ENCODE measurements at places on chromosomes 5 and 9.

GRCh38 chr5:6728011-6728794 is 15.0 kb downstream of the TENT4A start:
- no peak for DNase-seq

DNA sequence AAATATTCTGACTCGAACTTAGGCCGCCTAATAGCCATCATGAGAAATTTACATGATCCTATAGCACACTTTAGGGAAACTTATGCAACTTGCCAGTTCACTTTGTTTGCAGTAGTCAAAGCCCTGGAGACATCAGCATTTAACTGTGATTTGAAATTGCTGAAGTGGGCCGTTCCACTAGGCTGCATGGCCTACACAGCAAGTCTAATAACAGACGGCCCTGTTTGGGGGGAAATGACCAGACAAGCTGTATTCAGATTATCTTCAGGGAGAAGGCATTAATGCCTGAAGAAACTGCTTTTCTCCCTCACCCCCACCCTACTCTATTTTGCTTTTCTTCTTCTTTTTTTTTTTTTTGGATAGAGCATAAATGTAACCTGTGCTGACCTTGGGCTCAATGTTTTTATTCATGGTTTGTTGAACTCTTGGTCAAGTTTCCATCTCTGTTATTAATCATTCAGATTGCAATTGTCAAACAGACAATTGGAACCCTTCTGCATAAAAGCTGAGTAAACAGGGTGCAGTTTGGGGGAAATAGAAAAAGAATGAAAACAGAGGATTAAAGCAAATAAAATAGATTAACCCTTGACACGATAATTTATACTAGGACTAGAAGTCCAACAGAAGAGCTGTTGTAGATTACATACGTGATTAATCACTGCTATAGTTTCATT is 1928.2 kb upstream of the WWC1 start:
- DNase-seq = no peak

GRCh38 chr5:136192526-136193321 is at the start of gene SMIM32:
TSS of gene SMIM32 (minus strand) at chr5:136193162. CDS start at chr5:136192524, 638 bp downstream.
- no peak for DNase-seq

- DNase-seq = no peak
Observed at GRCh38 chr5:23257656-23258055, 249.8 kb upstream of the PRDM9 start.

DNA sequence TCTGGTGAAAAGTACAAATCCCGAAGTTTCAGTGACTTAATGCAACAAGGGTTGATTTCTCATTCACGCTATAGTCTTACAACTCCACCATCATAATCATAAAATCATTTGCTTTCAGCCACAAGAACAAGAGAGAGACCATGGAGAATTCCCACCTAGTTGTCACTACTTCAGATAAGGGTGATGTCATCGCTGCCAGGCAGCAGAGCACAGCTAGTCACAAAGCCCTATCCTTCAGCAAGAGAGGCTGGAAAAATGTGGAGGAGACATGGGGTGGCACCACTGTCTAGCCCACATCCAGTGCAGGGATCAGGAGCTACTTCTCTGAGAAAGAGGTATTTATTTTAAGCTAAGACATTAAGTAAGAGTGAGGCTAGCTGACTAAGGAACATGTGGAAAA is 356.1 kb downstream of the YTHDC2 start:
- DNase-seq = no peak

- no peak for DNase-seq
Observed at GRCh38 chr5:177494346-177495195, 2.8 kb downstream of the PDLIM7 start.

DNA sequence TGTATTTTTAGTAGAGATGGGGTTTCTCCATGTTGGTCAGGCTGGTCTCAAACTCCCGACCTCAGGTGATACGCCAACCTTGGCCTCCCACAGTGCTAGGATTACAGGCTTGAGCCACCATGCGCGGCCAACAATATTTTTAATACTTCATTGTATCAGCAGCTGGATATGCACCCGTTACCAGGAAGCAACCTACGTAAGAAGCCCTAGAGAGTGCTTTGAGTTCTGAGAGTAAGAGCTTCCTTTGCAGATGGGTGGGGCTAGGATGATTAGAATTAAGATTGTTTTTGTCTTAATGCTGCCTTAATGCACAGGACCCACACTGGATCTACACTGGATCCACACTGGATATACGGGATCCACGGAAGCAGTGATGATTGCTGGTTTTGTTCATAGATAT is 123.9 kb upstream of the ABCA1 start:
- no peak for DNase-seq

DNA sequence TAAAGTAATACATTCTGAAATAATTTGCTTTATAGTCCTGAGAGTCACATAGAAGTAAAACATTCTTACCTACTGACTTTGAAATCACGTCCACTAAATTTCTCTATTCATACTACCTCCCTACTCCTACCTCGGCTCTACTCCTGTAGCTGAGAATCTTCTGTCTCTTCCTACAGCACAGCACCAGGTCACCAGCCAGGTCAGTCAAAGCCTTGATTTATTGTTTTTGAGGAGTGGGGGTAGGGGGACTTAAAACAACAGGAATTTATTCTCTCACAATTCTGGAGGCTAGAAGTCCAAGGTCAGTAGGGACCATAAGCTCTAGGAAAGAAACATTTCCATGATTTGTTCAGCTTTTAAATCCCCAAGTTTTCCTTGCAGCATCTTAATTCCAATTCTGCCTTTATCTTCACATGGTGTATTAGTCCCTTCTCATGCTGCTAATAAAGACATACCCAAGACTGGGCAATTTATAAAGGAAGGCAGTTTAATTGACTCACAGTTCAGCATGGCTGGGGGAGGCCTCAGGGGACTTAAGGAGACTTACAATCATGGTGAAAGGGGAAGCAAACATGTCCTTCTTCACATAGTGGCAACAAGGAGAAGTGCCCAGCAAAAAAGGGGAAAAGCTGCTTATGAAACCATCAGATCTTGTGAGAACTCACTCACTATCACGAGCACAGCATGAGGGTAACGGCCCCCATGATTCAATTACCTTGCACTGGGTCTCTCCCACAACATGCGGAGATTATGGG is 49.6 kb upstream of the CCNG1 start:
- DNase-seq = no peak

DNA sequence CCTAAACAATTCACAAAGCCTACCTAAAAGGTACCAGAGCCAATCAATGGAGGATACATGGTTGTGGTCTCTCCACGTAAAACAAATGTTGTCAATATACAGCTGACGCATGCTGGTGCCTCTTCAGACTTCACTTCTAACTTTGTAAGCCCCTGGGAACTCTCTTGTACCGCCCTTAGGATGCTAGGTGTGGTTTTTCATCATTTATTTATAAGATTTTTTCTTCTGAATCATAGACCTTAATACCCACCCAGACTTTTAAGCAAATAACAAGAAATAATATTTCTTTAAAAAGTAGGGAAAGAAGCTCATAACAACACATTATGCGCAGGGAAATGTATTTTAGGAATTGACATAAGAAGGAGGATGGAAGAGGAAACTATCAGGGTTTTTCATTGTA is 33.0 kb downstream of the SSBP2 start:
- DNase-seq = no peak

GRCh38 chr9:113502427-113503034 is 39.0 kb downstream of the RGS3 start:
- no peak for DNase-seq

GRCh38 chr9:105055917-105056316 is 128.0 kb upstream of the ABCA1 start:
- no peak for DNase-seq

GRCh38 chr9:33813712-33814641 is 3.0 kb upstream of the UBE2R2 start:
- no peak for DNase-seq

GRCh38 chr9:13386316-13386715 is 106.8 kb upstream of the MPDZ start:
- DNase-seq = no peak

GRCh38 chr9:126623314-126623666 is 9.6 kb downstream of the LMX1B start:
- no peak for DNase-seq

GRCh38 chr5:55969956-55970355 is 24.8 kb downstream of the IL6ST start:
- no peak for DNase-seq

DNA sequence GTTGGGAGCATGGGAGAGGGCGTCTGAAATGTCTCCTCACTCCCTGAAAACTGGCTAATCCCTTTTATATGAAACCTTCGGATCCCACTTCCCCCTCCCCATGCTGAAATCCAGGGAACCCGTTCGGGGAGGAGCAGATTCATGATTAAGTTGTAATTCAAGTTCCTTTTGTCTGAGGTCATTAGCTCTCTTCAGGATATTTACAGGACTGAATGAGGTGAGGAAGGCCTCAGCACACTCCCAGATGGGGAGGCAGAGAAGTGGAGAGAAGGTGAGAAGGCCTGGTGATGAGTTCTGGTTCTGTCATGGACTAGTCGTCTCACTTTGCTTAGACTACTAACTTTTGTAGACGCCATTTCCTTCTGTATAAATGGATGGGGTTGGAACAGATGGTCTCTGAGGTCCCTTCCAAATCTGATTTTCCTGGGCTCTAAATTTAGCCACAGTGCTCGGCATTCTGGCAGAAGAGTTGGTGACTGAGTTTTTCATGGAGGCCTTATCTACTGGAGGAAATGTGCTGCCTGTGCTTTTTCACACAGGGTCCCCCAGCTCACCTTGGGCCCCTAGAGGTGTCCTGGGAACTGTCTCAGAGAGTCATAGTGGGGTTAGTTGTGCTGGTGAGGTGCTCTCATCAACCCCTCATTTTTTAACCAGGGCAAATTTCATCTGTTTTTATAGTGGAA is 62.3 kb downstream of the PRDM6 start:
- DNase-seq = no peak

GRCh38 chr9:77271023-77271690 is 93.8 kb downstream of the VPS13A start:
- no peak for DNase-seq

- DNase-seq = no peak
Observed at GRCh38 chr9:132046456-132046855, 33.2 kb downstream of the MED27 start.

DNA sequence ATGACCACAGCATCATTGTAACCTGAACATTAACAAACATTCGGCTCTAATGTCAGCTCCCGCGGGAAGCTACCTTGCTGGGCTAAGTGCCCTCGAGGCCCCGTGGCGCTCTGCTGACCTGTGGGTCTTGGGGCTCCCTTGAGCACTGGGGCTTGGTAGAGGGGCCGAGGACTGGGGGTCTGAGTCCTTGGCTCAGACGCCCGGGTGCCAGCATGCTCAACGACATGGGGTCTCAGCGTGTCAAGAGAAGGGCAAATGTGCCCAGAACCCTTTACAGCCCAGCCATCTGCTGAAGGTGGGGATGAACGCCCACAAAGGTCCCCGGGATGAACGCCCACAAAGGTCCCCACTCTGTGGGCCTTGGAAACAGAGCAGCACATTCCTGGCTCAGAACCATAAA is 39.7 kb upstream of the SARDH start:
- no peak for DNase-seq

DNA sequence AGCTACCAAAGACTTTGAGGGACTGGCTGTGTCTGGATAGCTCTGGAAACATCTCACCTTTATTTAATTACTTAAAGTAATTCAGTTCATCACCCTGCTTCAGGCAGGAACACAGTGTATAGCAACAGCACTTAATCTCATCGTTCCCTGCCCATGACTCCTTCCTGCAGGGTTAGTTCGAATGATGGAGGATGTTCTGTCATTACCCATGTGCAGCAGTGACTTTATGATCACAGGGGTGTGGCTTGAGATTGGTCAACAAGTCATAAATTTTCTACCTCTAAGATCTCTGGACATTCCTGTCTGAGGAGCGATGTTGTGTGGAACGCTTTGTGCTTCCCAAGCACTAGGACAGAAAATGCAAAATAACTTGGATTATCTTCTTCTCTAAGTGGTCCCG is 37.1 kb upstream of the PRUNE2 start:
- DNase-seq = no peak

GRCh38 chr9:131624636-131625507 is 79.5 kb downstream of the PRRT1B start:
- DNase-seq = no peak

DNA sequence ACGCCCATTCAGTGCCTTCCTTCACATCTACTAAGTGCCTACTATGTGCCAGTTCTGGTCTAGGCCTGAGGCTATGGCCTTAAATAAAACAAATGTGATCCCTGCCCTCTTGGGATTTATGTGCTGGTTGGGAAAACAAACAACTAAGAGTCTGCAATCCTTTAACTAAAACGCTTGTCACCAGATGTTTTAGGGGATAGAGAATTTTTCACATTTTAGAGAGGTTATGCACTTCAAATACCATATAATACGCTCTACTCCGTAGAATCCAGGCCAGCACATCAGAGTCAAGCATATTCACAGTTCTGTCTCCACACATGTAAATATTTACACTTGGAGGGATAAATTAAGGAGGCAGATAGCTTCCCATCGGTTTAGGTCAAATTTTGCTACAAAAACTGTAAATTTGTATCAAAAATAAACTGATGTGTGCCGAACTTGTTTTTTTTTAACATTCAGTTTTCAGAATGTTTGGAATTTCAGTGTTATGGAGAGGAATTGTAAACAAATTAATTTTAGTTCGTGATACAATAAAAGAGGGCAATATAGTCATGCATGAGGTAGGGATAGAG is 22.0 kb upstream of the ADRA1B start:
- no peak for DNase-seq

DNA sequence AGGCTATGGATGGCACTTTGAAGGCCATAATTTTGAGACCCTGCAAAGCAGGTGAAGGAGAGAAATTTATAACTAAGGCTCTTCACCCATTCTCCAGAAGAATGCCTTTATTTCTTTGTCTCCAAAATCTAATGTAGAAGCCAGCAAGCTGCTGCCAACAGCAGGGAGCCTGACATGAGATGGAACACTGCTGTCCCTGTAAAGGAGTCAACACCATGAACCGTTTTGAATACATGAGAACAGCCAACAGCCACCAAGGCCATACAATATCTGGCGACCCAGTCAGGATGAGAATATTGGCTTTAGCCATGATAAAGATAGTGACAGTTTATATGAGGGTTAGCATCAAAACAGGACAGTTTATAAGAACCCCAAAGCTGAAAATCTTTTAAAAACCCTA is 121.2 kb upstream of the LIFR start:
- DNase-seq = no peak

- DNase-seq = no peak
Observed at GRCh38 chr5:72633041-72633445, 125.8 kb upstream of the ZNF366 start.

- no peak for DNase-seq
Observed at GRCh38 chr5:177495243-177496060, 2.0 kb downstream of the PDLIM7 start.

DNA sequence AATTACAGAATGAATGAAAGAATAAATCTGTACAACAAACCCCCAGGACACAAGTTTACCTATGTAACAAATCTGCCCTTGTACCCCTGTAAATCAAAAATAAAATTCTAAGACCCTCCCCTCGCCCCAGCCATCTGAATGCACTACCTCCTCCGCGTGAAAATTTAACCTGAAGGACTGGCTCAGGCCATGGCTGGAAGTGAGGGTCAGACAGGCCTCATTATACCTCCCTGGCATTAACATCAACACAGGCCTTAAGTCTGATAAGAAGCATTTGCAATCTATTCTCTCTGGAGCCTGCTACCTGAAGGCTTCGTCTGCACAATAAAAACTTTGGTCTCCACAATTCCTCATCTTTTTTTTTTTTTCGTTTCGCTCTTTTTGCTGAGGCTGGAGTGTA is 48.7 kb upstream of the TTC39B start:
- DNase-seq = no peak

- no peak for DNase-seq
Observed at GRCh38 chr5:14721990-14722656, 57.6 kb downstream of the OTULIN start.

All from stimulated activated CD4-positive, alpha-beta T cell treated with anti-CD3 and anti-CD28 coated beads, Interleukin-15, amount 100 ng/mL, for 48 hours (primary cell).